NCI-H2171 treated with DMSO at 0.1 percent for 48 hours (cell line): ENCODE measurements at places on chromosomes 7 and 10.

GRCh38 chr10:33201056-33201780 is 133.2 kb downstream of the NRP1 start:
- no peak for DNase-seq

DNA sequence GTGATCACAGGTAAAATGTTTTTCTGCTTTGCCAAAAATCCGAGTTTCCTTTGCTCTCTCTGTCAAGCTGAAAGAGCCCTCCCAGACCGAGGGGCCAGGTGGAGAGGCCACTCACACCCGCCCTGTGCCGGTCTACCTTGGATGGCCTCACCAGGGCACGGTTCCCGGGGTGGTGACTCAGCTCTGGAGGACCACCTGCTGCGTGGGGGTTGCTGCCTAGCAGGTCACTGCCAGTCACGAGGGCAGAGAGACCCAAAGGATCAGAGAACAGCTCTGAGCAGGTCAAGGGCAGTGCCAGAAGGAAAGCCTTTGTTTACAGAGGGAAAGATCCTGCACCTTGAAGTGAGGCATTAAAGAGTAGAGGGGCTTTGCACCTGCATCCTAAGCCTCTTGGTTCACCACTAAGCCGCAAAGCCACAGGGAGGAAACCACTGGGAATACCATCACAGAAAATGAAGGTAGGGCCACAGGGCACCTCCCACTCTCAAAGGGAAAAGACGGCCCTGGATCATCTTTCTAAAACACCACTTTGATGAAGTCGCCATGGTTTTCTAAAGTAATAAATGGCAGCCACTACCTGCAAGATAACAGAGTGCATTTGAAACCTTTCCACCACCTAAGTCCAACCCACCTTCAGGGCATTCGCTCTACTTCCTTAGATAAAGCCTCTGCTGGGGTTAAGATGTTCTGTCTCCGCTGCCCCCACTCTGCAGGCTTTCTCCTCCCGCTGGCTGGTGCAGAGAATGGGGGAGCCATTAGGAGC is 160.3 kb upstream of the KLF14 start:
- no peak for DNase-seq

- no peak for DNase-seq
These were observed 29.4 kb downstream of the WDFY4 start for GRCh38 chr10:48714088-48714487.

- no peak for DNase-seq
These were observed 10.0 kb upstream of the CDK14 start for GRCh38 chr7:90586091-90586490.

DNA sequence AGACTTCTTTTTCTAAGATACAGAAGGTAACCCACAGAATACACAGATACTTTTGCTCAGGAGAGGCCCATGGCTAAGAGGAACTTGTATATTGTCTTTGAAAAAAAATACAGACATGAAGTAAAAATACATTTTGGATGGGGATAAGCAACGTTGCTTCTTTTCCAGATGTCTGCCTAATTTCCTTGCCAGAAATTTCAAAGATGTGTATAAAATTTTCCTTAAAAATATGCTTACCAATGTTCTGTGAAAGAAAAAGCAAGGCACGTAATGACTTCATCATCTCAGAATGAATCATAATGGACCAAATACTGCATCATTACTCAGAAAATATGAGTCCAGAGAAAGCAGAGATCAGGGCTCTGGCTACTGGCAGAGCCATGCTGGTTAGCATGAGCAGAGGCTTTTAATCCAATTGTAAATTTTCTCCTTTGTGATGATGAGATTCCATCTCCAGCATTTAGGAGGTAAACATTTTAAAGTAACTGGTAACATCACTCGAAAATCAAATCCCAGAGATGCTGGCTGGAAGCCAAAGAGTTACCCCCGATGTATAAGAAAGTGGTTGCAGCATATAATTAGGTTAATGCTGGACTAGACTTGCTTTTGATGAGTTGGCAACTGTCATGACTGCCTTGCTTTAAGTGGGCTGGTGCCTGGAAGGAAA is 272.5 kb downstream of the SEMA3A start:
- DNase-seq, result peak; percentile 13

DNA sequence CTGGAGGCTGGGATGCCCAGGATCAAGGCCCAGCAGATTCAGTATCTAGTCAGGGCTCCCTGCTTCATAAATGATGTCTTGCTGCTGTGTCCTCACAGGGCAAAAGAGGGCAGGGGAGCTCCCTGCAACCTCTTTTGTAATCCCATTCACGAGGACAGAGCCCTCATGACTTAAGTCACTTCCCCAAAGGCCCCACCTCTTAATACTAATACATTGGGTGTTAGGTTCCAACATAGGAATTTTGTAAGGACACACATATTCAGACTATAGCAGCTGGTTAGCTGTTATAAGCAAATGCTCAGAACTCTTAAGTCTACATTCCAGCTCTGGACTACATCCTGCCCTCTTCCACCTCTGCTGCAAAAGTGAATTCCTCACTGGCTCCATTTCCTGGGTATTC is 63.0 kb downstream of the VOPP1 start:
- DNase-seq, result no peak

GRCh38 chr7:79132844-79133451 is 320.5 kb downstream of the MAGI2 start:
- no peak for DNase-seq

GRCh38 chr7:90945104-90945787 is 319.0 kb upstream of the FZD1 start:
- no peak for DNase-seq

GRCh38 chr10:44935966-44936295 is 23.7 kb upstream of the RASSF4 start:
- DNase-seq, result no peak

GRCh38 chr7:134622303-134622995 is 24.2 kb upstream of the BPGM start:
- DNase-seq, result no peak

- DNase-seq, result no peak
These were observed 411.8 kb downstream of the ETV1 start for GRCh38 chr7:13577566-13578145.

- DNase-seq, result no peak
These were observed 2.9 kb downstream of the ELMO1 start for GRCh38 chr7:37445790-37446189.

GRCh38 chr7:130649004-130649790 is 19.4 kb downstream of the COPG2 start:
- DNase-seq, result peak; percentile 66

GRCh38 chr10:51389415-51390321 is 309.7 kb downstream of the CSTF2T start:
- DNase-seq, result peak; percentile 13

DNA sequence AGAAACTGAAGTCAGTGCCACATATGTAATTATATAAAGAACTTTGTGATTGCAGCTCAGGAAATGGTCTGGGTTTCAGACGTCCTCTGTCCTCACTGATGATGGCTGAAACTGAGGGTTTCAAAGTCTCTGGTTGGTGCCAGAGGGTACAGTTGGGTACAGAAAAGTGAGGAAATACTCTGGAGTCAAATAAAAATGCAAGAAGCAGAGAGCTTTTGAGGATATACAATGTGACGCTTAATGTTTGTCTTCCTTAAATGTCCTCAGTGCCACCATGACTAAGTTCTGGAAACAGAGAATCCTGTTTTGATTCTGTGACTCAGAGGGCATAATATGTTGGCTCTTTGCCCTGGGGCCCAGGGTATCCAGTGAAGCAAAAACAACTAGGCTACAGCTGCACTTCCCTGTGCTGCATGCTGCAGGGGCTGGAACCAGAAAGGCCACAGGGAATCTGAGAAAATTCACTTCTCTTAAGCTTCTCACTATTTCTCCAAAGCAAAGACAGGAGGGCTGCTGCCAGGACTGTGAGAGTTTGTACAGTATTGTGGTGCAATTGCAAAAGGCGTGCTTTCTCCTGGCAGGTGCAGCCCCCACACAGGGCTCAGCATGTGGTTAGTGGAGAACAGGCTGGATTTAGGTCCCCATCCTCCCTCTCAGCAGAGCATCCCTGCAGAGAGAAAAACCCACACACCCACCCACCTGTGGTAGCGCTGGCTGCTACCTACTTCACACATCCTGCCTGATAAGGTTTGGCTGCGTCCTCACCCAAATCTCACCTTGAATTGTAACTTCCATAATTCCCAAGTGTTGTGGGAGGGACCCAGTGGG is 169.5 kb upstream of the SVIL start:
- DNase-seq, result peak; percentile 17

- DNase-seq, result no peak
These were observed 347.1 kb upstream of the NRP1 start for GRCh38 chr10:33681595-33681994.

- DNase-seq, result no peak
These were observed 161.2 kb downstream of the TAX1BP1 start for GRCh38 chr7:27901028-27901760.

GRCh38 chr10:5598085-5598690 is 68.2 kb downstream of the ASB13 start:
- DNase-seq, result no peak

- DNase-seq, result no peak
These were observed 177.5 kb downstream of the RAPGEF5 start for GRCh38 chr7:22179442-22179879.

- DNase-seq, result no peak
These were observed 84.1 kb downstream of the CPXM2 start for GRCh38 chr10:123807444-123808035.

DNA sequence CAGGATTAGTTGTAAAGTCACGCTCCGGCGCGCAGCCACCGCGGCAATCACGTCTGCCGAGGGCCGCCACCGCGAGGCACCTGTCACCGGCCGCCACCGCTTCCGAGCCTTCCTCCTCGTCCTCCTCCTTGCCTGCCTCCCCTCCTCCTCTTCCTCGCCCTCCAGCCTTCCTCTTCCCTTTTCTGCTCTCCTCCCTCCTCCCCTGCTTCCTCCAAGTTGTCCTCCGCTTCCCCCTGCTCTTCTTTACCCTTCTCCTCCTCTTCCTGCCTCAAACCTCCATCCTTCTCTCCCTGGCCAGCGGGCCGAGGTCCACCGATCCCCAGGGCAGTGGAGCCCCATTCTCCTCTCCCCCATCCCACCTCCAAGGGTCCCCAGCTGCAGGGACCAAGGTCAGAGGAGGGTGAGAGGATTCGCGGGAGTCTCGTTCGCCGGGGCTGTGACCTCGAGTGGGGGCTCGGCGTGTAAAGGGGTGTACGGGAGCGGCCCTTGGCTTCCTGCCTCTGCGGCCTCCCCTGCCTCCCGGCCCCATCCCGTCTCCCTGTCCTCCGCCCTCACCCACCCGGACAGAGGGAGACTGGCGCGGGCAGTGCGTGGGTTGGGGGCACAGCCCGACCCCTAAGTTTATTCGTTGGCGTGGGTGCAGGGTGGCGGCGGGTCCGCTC is 89.5 kb upstream of the PAX2 start:
- no peak for DNase-seq

- DNase-seq, result peak; percentile 39
These were observed 43.8 kb downstream of the ENO4 start for GRCh38 chr10:116892907-116893685.

DNA sequence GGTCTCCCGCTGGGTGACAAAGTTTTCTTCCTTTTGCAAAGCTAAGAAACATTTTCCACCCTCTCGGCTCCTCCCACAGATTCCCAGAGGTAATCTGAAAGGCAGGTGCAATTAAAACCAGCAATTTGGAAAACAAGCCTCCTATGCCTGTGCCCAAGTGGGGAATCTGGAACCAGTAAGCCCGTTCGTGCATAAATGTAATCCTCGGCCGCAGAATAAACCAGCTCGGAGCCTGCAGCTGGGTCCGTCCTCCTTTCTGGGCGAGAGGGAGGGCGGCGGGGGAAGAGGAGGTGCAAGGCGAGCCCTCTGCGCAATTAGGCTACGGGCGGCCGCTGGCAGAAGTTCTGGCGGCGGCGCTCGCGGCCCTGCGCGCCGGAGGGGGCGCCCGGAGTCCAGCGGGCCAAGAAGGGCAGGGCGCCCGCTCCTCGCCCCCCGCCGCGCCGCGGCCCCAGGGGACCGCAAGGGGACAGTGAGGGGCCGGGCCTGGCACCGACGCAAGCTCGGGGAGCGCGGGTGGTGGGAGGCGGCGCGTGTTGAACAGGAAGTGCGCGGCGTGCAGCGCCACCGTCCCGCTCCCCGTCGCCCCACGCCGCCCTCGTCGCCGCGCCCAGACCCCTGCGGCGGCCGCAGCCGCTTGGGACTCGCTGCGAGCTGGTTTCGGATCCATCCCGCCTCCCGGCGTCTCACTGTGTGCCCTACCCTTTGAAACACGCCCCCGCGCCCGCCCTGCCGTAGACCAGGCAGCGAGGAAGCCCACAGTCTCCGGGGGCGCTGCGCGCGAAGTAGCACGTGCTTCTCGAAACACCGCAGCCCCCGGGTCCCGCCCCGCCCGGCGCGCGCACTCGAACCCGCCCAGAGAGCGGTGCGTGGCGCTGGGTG is at the start of gene PRKAG2:
Gene PRKAG2 (minus strand): TSS at position 217 of the 879 bp plus-strand sequence. CDS start 495 bp downstream, outside the sequence.
- DNase-seq, result peak; percentile 63

GRCh38 chr7:139594911-139595476 is 71.5 kb downstream of the CLEC2L start:
- DNase-seq, result no peak

GRCh38 chr7:78765943-78766729 is 687.3 kb downstream of the MAGI2 start:
- no peak for DNase-seq

- no peak for DNase-seq
These were observed 47.9 kb downstream of the PIP4K2A start for GRCh38 chr10:22666287-22667092.

DNA sequence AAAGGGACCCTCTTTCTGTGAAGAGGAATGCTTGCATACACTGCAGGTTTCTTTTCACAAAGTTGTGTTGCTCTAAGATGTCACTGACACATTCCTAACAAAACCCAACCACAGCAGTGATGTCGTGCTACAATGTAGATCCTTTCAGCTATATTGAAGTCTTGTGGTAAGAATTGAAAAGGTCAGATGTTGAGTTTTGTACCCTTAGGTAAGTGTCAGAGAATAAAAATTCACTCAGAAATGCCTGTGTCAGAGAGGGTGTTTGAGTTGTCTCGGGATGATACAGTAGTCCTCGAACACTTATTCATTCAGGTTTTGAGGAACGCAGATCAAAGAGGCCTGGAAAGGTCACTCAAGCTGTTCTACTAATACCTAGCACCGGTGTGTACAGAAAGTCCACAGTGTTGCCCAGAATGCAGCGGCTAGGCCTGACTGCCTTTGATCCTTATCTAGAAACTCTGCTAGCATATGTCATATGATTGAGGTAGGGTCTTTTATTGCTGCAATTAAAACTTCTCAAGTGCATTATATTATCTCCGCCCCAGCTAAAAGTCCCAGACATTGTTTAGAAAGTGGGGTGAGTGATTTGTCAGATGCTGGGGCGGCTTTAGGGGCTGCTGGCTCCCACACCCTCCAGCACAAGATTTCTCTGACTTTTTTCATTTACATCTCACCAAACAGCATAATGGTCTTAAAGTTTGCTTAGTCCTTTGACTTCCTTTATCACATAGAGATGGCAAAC is 26.0 kb downstream of the RNF32 start:
- DNase-seq, result no peak
